Activated naive CD4-positive, alpha-beta T cell treated with anti-CD3 and anti-CD28 coated beads, Interleukin-2, amount 50 U/mL, for 16 hours (primary cell): ENCODE measurements at places on chromosomes 7 and 10.

GRCh38 chr10:80491251-80492102 lies 37.4 kb downstream of the TSPAN14 start:
- DNase-seq: no peak

GRCh38 chr7:100967292-100967863 lies 2.0 kb upstream of the MUC12 start:
- no peak for DNase-seq

GRCh38 chr7:69674701-69675182 lies 76.5 kb downstream of the AUTS2 start:
- no peak for DNase-seq

- no peak for DNase-seq
Observed at GRCh38 chr7:31003097-31003496, 39.3 kb downstream of the GHRHR start.

- no peak for DNase-seq
Observed at GRCh38 chr10:59957975-59958374, 51.6 kb upstream of the CCDC6 start.

- no peak for DNase-seq
Observed at GRCh38 chr7:28835800-28836199, 122.3 kb downstream of the TRIL start.

DNA sequence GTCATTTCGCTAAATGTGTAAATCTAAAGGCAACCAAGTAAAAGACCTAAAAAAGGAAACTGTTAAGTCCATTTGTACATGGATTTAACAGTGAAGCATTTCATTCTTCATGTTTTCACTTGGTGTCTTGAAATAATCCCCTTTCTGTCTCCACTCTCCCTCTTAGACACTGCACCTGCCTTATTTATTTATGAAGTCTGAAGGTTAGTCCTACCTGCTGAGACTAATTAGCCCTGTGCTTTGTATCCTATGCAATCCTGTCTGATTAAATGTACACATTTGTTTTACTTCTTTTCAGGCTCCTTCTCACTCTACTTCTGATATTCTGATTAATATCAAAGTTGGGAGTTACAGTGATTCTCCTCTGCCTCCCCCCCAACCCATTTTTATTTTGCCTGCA lies 1.9 kb upstream of the TCF7L2 start:
- no peak for DNase-seq

GRCh38 chr10:103543617-103544525 lies 50.4 kb downstream of the NEURL1 start:
- no peak for DNase-seq

DNA sequence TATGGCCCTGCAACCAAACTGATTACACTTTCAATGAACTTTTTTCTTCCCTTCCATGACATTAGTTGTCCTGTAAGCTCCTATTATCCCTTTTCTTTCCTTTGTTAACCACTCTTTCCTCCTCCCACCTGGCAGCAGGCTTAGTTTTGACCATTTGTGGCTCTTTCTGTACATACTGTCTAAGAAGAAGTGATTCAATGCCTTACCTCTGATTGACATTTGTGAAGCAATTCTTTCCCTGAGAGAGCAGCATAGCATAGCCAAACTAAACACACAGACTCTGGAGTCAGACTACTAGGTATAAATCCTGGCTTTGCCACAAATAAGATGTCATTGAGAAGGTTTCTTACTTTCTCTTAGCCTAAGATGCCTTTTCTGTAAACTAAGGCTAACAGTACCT lies 48.9 kb downstream of the AHR start:
- DNase-seq: no peak

DNA sequence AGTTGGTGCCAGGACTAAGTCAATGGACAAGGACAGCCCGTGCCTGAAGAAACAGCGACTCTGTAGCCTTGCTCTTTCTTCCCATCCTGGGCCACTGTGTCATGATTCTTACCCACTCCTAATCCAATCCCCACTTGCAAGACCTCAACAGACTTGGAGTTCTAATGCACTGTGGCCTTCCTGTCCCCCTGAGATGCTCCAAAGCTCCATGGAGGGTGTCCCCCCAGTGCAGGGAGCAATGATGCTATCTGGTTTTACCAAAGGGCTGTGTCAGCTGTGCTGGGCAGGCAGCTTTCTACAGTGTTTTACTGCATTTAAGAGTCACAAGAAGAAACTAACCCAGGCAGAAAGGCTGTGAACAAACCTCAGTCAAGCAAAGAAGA lies 108.1 kb downstream of the PRKAG2 start:
- DNase-seq: no peak

DNA sequence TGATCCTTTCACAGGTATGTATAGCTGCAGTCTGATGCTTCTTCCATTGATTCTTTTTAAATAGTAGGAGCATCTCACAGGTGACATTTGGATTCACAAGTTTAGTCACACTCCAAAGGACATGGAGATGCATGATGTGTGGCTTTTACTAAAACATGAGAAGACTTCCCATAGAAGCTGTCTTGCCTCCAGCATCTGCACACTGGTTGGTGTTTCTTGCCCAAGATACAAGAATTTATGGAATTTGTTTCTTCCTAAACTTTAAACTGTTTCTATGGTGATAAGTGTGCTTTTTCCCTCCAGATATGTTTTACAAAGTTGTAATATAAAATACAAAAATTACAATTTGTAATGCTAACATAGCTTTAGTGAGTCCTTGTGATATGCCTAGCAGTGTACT lies 24.2 kb downstream of the ADIRF start:
- DNase-seq: no peak

DNA sequence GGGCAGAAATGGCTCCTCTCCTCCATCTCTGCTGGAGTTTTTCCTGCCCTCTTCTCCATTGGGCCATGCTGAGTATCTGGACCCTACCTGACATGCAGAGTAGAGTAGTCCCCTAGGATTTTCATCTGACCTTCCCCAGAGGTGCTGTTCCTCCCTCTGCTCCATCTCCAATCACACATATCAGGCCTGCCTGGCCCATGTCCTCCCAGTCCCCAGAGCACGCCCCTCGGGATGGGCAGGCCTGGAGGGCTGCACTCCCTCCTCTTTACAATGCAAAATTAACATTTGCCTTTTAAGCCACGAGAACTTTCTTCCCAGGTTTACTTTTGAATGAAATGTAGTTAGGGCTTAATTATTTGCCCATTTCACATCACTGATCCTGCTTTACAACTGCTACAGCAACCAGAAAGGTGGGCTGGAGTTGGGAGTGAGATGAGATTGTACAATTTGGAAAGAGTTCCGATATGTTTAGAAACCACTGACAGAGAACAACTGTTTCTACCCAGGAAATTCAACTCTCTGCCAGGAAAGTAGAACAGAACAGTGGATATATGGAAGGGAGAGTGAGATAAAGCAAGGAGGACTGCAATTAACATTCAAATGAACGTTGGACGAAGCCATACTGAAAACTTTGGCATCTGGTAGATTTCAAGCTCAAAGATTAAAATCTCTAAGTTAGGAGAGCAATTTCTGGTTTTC lies 184.0 kb upstream of the HABP2 start:
- DNase-seq: no peak

GRCh38 chr10:108112218-108112617 lies 947.7 kb upstream of the SORCS1 start:
- no peak for DNase-seq

DNA sequence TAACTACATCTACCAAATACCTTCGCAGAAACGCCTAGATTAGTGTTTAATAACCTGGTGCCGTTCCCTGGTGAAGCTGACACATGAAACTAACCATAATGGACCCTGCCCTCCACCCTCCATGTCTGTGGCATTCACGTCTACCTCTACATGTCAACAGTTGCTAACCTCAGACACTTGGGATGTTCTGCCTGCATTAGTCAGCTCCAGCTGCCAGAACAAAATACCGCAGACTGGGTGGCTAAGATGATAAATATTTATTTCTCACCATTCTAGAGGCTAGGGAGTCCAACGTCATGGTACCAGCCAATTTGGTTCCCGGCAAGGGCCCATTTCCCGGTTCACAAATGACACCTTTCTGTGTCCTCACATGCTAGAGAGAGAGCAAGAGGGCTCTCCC lies 118.5 kb upstream of the CHST15 start:
- DNase-seq: no peak

DNA sequence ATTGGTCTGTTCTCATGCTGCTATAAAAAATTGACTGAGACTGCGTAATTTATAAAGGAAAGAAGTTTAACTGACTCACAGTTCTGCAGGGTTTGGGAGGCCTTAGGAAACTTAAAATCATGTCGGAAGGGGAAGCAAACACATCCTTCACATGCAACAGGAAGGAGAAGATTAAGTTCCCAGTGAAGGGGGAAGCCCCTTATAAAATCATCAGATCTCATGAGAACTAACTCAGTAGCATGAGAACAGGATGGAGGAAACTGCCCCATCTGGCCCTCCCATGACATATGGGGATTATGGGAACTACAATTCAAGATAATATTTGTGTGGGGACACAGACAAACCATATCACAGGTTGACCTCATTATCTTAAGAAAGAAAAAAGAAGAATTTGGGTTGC lies 134.5 kb downstream of the PPP1R3A start:
- DNase-seq: no peak

- DNase-seq: no peak
Observed at GRCh38 chr7:19307554-19307953, 162.3 kb upstream of the FERD3L start.

GRCh38 chr7:112263519-112263918 lies 57.0 kb downstream of the ZNF277 start:
- DNase-seq: no peak

DNA sequence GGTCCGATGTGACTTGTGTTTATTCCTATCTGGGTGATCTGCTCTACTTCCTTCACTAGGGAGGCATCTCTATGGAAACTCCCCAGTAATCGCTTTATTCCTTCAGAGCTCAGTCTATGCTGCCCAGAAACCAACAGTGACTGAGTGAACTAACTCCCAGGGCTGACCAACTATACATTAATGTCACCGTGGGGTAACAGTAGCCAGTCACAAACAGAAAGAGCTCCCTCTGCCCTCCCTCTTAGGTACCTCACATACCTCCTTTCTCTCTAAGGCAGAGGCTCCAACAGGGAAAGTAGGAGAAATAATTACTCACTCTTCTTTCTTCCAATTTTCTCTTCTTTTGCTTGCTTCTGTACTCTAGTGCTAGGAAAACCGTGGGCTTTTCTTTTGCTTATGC lies 855.0 kb downstream of the REEP3 start:
- DNase-seq: no peak

DNA sequence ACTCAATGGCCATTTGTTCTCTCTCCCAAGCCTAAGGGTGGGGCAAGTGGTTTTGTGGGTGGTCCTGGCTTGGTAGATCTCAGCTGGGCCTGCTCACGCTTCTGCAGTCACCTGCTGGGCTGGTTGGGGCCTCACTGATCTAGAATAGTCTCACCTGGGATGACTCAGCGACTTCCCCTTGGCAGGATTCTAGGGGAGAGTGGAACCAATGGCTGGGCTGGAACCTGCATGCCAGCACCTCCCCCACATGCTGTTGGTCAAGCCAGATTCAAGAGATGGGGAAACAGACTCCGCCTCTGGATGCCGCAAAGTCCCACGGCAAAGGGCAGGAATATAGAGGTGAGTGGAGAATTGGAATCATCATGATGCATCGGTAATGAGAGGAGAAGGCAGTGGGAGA lies 292.9 kb upstream of the NPVF start:
- DNase-seq: no peak

DNA sequence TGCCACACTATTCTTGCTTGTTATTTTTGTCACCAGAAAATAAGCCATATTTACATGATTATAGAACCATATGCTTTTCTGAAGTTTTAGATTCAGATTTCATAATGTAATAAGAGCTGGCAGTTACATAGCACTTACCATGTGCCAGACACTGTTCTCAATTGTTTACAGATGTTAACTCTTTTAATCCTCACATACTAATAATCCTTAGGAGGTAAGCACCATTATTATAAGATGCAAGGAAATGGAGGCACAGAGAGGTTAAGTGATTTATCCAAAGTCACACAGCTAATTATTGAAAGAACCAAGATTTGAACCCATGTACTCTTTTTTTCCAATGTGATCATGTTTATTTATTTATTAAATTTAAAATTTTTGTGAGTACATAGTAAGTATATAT lies 57.2 kb downstream of the CREB5 start:
- no peak for DNase-seq

GRCh38 chr10:17213646-17214349 lies 12.3 kb upstream of the TRDMT1 start:
- no peak for DNase-seq

- no peak for DNase-seq
Observed at GRCh38 chr10:123523833-123524232, 142.3 kb upstream of the GPR26 start.

- DNase-seq: no peak
Observed at GRCh38 chr10:88236121-88236743, 346.9 kb downstream of the RNLS start.

DNA sequence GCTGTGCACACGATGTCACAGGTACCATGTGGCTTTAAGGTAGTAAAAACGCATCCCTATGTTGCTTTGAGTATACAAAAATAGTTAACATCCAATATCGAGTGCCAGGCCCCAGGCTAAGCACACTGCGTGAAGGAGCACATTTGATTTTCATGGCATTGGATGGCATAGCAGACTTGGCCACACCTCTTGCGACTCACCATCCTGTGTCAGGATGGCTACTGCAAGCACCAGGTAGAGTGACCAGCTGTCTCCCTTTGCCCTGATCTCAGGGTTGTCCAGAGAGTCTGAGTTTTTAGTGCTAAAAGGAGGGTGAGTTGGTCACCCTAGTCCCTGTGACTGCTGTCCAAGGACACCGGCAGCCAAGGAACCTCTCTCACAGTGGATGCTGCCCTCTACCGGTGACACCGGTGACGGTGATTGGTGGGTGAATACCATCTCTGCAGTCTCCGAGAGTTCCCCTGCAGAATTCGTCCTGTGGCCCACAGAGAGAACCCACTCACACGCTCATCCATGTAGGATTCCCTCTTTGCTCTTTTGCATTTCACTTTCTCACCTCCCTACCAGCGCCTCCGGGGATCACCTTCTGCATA lies 76.1 kb downstream of the BICC1 start:
- DNase-seq: no peak

GRCh38 chr7:29454899-29455451 lies 108.7 kb upstream of the PRR15 start:
- no peak for DNase-seq

DNA sequence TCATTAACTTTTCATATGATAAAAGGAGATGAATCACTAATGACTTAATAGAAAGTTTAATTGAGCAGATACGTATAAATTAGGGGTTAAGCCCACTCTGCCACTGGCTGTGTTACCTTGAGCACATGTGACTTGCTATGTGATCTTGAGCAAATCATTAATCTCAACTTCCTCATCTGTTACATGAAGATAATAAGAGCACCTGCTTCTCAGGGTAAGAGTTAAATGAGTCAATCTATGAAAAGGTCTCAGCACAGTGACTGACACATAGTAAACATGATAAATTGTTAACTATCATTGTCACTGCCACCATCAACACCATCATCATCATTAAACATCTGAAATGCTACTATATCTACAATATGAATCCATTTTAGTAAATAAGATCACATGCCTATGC lies 110.8 kb downstream of the TPK1 start:
- DNase-seq: no peak

GRCh38 chr7:159188011-159188410 lies 43.3 kb upstream of the VIPR2 start:
- DNase-seq: no peak

GRCh38 chr10:124217906-124218804 lies 124.8 kb upstream of the CHST15 start:
- DNase-seq: no peak

- DNase-seq: no peak
Observed at GRCh38 chr7:131111081-131111576, 216.5 kb upstream of the MKLN1 start.
